ENCODE measurements at places on chromosomes 5 and 9. TPM values are rescaled to one million over a fixed set of nuclear protein-coding genes. Genes with fewer than 3 reads are reported as not detected.

The BTNL3 gene
- not detected for total RNA-seq

The FCN1 gene
- not detected for total RNA-seq

The LOX gene
- 36.9 TPM for total RNA-seq

The CXXC5 gene
- 12.0 TPM for total RNA-seq

The PDE6A gene
- not detected for total RNA-seq

The DOK3 gene
- 2.0 TPM for total RNA-seq

The CDH18 gene
- total RNA-seq, result not detected

DNA sequence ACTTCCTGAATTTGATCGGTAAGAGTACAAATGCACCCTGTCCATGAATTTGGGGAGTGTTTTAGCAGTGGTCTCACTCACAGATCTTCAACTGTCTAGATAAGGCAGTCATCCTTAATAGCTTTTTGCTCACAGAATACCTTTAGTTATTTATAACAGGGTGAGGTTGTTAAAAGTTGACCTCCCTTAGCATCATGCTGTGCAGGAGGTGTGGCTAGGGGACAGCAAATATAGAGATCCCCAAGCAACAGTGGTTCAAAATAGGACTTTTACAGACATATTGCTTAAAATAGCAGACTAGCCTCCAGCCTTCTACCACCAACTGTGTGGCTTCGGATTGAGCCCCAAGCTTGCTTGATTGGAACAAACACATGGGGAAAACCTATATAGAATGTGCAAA is 724.4 kb downstream of the TLE1 start:
- DNase-seq, result no peak

DNA sequence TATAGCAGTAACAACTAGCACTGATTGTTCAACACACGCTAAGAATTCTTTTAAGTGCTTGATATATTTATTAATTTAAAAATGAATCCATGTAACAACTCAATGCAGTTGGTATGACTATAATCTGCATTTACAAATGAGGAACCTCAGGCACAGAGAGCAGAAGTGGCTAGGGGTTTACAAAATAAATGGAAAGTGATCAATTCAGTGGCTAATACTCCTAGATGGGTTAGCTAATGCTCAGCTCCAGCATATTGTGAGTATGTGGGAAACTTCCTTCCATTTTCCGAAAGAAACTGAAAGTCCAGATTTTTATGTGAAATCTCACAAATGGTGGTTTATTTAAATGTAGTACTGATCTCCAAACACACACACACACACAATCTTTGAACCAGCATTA is 128.0 kb downstream of the RFX3 start:
- no peak for DNase-seq

DNA sequence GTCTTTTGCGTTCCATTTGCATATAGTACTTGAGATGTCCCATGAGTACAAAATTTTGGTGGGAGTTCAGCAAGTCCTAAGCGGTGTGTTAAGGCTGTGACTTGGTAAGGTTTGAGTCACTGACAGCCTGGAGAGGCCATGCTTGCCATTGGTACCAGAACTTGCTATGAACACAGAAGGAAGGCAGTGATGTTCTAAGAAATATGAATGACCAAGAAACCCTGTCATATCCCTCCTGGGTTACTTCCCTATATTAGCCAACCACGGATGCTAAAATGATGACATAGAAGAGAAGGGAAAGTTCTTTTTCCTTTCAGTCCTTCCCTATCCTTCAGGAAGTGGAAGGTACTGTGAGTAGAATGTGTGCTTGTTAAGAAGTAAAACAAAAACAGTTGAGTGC is 136.7 kb downstream of the GCNT1 start:
- DNase-seq, result no peak

GRCh38 chr9:13411791-13412190 is 132.3 kb upstream of the MPDZ start:
- no peak for DNase-seq

DNA sequence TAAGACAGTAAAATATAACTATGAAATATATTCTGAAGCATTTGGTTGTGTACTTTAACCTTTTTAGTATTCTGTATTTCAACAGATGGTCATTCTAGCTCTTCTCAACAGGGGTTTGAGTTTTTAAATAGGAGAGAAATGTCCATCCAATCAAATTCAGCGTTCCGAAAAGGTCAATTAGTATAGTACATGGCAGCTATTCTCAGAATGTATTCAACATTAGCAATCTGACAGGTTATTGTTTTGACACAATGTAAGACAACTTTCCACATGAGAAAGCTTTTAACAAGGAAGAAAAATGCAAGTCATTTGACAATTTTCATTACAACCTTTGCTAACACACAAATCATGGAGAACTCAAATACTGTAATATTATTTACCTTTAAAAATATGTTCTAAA is 996.3 kb upstream of the CDH10 start:
- DNase-seq, result no peak

DNA sequence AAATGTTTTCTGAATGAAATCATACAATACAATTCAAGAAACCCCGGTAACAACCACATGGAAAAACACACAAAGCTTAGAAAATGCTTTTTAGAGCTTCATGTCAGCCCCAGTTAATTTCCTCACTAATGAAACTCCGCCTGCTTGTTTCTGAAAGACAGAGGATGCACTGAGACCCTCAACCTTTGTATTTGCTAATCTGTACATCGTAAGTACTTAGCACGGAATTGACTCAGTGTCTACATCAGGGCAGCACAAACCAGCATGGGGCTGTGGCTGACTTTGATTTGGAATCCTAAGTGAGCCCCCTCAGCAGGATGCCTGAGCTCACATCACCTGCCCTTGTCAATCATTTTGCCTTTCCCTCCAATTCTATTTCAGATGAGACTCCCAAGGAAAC is 499.1 kb upstream of the MPDZ start:
- no peak for DNase-seq

GRCh38 chr9:19999491-20000057 is 210.7 kb upstream of the SLC24A2 start:
- peak; percentile 22 for DNase-seq

GRCh38 chr9:7169717-7170389 is 412.1 kb downstream of the KDM4C start:
- no peak for DNase-seq

DNA sequence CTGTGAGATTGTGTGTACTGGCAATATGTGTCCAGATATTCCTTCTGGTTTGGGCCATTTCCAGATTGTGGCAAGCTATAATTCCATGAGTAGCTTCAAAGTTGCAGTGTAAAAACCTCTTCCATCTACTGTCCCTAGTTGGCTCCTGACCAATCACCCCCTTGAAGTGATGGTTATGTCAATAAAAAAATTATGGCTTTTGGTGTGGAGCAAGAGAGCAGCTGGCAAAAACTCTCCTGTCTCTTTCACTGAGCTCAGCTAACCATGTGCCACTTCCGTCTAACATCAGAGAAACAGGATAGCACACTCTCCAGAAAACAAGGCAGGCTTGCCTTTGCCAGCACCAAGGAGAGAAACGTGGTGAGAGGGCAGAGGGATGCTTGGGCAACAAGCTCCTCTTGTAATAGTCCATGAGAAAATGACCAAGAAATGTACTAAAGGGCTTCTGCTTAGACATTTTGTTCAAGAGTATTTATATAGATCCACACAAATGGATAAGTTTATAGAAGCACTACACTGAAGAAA is 914.4 kb upstream of the SEMA6A start:
- DNase-seq, result no peak

DNA sequence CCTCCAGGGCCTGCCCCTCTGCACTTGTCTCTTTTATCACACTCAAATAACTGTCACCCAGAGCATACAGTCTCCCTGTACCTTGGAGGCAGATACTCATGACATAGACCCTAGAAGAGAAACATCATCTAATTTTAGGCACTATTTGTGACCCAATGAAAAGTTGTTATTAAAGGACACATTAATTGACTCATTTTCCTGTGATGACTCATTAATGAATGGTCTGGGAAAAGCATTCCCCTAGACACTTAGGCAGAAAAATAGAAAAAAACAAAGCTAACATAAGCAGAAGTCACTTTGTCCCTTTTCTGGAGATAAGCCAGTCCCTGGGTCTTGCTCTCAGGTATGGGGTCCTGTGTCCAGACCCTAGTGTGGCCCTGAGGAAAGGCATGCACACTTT is 15.0 kb downstream of the TRPC7 start:
- no peak for DNase-seq

- DNase-seq, result peak; percentile 37
These were observed 22.5 kb upstream of the PTPN3 start for GRCh38 chr9:109520475-109521132.

- DNase-seq, result no peak
These were observed 894 bp downstream of the FST start for GRCh38 chr5:53481159-53481886.

- DNase-seq, result peak; percentile 5
These were observed 4.3 kb downstream of the GFM2 start for GRCh38 chr5:74762599-74762998.

- no peak for DNase-seq
These were observed 11.7 kb downstream of the MLLT3 start for GRCh38 chr9:20610591-20610990.

GRCh38 chr9:14270358-14271092 is 43.4 kb downstream of the NFIB start:
- no peak for DNase-seq

All from pulmonary artery endothelial cell (primary cell).